ENCODE measurements at places on chromosomes 12 and 14.

DNA sequence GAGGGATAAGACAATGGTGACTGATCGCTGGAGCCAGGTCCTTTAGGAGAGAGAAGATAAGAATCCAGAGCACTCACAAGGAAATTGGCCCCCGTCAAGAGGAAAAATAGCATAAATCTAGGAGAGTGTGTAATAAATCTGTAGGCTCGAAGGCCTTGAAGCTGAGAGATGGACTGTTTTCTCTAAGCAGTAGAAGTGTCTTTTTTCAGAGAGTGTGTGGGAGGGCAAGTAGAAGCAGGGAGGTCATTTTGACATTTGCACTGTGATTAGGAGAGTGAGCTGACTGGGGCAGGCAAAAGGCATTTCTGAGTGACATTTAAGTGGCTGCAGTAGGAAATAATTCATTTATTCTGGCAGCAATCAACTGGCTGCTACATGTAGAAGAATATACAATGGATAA is 78.0 kb upstream of the DDHD1 start:
- no peak for DNase-seq

GRCh38 chr14:93005135-93005813 is 82.3 kb downstream of the CHGA start:
- no peak for DNase-seq

DNA sequence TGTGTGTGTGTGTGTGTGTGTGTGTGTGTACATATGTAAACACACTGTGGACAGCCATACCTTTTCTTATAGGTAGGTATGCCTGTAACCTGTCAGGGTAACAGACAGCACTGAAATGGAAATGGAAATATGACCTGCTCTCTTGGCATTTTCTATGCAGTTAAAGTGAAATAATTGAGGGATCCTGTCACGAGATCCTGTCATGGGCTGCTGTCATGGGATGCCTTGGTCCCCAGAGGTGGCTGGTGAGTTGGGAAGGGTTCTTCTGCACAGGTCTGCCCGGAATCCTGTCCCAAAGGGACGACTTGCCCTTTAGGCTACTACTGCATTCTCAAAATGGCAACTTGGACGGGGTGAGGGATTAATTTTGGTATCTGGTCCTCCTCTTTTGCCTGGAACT is 47.3 kb downstream of the ELK3 start:
- DNase-seq: no peak

DNA sequence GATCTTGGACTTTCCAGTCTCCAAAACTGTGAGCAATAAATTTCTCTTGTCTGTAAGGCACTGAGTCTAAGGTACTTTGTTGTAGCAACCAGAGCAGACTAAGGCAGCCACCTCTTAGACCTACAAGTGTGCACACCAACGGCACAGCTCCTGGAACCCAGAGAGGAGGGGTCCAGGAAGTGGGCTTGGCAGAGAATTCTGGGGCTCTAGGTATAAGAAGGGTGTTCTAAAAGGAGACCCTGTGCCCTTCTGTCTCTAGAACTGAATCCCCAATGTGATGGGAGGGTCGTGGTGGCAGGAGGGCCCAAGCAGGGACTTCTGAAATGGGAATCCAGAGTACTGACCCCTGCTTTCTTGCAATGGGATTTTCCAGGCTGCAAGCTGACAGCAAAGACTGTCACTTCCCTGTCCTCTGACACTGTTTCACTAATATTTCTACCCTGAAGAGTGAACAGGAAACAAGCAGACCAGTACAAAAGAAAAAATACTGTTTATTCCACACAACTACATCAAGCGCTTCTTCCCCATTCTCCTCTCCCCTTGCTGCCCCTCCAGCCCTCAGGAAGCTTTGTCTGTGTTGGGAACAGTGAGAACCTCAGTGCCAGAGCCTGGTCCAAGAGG is 13.6 kb upstream of the TFCP2 start:
- no peak for DNase-seq

GRCh38 chr12:96302687-96303310 is 97.4 kb downstream of the CDK17 start:
- DNase-seq: no peak

DNA sequence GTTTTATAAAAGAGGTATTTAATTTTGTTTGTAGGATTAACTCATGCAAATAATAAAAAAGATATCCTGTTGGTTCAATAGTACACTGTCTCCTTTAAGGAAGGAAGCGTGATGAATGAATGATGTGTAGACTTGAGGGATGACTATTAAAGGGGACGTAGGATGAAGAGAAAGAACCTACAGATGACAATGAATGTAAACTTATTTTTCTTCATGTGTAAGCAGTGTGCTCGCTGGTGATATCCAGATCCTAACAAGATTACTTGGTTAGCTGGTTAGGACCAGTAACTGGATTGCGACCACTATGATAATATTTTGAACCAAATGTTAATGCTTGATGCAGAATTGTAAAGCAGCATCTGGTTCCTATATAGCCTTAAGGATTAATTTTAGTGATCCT is 2.6 kb downstream of the ARF6 start:
- DNase-seq: no peak

DNA sequence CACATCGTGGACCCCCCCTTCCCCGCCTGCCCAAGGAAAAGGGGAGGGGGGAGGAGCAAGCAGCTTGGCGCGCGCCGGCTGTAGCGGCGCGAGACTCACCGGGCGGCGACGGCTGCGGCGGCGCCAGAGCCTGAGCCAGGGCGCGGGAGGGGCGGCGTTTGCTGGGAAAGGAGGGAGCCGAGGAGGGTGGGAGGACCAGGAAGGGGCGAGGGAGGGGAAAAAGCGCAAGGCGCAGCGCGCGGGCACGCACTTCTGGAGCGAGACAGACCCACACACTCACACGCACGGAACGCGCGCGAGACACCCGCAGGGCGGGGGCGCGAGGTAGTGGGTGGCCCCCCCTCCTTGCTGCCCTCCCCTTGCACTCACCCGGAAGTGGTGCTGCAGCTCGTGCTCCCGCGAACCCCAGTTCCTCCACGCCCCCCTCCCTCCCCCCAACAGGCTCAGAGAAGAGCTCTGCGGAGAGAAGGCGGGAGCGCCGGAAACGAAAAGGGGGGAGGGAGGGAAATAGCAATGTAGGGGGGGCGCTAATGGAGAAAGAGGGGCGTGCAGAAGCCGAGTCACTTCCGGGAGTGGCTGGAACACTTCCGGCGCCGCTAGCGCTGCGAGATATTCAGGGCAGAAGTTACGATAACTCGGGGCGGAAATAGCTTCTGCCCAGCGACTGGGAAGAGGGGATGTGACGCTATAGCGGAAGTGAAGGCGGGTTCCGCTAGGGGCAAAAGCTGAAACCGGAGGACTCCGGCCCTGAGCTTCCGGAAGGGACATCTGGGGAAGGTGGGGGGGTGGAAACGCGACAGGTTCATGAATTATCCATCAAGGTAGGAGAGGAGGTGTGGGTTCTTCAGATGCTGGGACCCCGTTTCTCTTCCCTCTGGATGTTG is at the start of gene ZNF384:
Gene ZNF384, minus strand, starts transcription at position 377 of the 884 bp plus-strand sequence. CDS start 9,855 bp downstream, outside the sequence.
- peak; percentile 98 for DNase-seq

GRCh38 chr14:54877015-54877702 is 25.5 kb downstream of the GCH1 start:
- DNase-seq: no peak

DNA sequence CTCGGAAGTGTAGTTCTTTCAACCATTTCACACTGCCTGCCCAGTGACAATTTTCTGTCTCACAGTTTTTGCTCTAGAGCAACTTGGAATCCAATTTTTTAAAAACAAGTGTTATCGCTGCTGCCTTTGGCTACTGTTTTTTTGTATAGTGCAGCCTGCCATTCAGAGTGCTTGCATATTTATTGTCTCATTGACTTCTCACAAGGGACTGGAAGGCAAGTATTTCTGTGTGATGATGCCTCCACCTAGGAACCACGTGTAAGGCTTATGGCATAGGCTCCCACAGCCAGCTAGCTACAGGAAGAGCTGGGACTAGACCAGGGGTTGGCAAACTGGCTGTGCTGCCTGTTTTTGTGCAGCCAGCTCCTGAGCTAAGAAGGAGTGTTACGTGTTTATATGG is 903 bp downstream of the PARPBP start:
- DNase-seq: no peak

DNA sequence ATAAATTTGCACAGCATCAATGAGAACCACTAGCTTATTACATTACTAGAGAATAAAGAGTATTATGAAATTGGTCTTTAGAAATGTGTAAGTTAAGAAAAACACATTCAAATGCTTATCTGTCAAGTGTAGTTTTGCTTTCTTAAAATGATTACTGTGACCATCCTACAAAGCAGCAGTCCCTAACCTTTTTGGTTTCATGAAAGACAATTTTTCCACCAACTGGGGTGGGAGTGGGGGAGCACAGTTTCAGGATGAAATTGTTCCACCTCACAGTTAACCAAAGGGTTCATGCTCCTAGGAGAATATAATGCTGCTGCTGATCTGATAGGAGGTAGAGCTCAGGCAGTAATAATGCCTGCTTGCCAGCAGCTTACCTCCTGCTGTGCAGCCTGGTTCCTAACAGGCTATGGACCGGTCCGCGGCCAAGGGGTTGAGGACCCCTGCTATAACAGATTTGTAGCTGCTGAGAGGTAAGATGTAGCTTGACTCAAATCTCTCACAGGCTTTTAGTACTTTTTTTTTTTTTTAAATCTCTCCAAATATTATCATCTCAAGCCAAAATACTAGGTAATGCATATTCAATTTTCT is 45.4 kb downstream of the PPP4R3A start:
- DNase-seq: no peak

DNA sequence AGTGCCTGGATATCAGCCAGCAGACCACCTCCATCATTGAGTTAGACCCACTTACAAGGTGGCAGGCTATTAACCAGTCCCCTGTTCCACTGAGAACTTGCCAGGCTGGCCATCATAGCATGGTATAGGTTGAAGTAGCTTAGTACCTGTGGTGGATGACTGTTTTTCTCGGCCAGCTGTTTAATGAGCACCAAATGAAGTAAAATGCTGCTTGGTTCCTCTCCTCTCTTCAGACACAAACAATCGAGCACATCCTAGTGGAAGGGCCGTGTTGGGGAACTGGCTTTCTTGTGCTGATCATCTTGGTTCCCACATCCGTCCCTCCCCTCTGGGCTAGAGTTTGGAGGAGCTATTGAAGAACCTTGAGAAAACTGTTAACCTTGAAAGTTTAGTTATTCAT is 486.2 kb downstream of the RAD51B start:
- DNase-seq: no peak

GRCh38 chr12:2234646-2235350 is 182.0 kb downstream of the CACNA1C start:
- no peak for DNase-seq

DNA sequence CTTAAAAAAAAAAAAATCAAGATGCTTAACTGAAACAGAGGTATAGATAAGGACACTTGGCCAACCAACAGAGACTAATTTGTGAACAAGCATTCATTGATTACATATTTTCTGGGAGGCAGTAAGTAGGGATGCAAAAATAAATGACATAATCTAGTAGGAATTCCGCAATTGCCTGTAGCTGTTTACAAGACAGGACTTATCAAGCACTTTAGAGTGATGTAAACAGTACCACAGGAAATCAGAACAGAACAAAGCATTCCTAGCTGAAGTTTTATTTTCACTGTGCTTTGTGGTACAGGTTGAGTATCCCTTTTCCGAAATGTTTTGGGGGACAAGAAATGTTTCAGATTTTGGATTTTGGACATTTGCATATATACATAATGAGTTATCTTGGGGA is 68.2 kb upstream of the FGD4 start:
- no peak for DNase-seq

- DNase-seq: no peak
Measured at GRCh38 chr12:21988619-21989018, 47.4 kb upstream of the ABCC9 start.

DNA sequence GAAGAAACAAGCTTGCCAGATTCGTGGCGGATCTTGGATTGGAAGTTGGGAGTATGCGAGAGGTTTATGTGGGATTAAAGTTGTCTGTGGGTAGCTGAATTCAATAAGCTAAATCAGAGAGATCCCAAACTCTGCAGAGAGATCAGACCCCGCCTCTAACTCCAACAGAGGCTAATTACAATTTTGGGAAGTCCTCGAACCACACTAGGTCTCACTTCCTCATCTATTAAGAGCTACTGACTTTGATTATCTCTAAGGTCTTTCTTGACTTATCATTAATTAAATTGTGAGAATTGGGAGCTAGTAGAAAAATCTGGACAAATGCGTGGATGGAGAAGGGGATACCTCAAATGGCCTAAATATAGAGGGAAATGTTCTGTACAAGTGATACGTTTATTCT is 9.1 kb downstream of the NTF3 start:
- no peak for DNase-seq

- no peak for DNase-seq
Measured at GRCh38 chr14:53947452-53948204, 9.0 kb downstream of the BMP4 start.

GRCh38 chr12:71655495-71655894 is 8.2 kb downstream of the ZFC3H1 start:
- DNase-seq: no peak

GRCh38 chr12:99824900-99825542 is 159.7 kb downstream of the ANKS1B start:
- peak; percentile 41 for DNase-seq

GRCh38 chr14:78721756-78722480 is 551.7 kb downstream of the NRXN3 start:
- DNase-seq: no peak

- no peak for DNase-seq
Measured at GRCh38 chr12:96238336-96239047, 44.3 kb downstream of the ELK3 start.

Measured in gastrocnemius medialis (tissue), 4 donors.